Left ventricle myocardium inferior (tissue), 1 donor: ENCODE measurements at places on chromosomes 13 and 19. TPM values are rescaled to one million over a fixed set of nuclear protein-coding genes. Genes with fewer than 3 reads are reported as not detected.

Gene CEACAM4
- 0.25 TPM for total RNA-seq

Gene ZNF835
- 4.9 TPM for total RNA-seq

Gene ZNF606
- 13.7 TPM for total RNA-seq

DNA sequence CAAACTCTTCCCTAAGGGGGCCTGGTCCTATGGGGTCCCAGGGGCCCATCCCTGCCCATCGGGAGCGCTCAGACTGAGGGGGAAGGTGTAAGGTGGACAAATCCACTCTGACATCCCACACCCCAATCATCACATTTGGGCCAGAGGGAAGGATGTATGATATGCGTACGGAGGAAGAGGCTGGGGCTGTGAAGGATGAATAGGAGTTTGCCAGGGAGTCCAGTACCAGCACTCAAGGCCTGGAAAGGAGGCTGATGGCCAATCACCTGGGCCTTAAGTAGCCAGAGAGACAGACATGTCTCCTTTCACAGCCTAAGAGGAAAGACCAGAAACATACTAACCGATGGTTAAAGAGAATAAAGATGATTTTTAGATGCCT is 14.9 kb downstream of the TJP3 start:
- no peaks in the 10 kb centered on the region for H3K36me3 ChIP-seq
- peaks cover 25% of the 10 kb centered on the region for H3K4me1 ChIP-seq
- H3K27me3 ChIP-seq, result peaks cover 82% of the 10 kb centered on the region
- H3K27ac ChIP-seq, result no peak overlapping the region

DNA sequence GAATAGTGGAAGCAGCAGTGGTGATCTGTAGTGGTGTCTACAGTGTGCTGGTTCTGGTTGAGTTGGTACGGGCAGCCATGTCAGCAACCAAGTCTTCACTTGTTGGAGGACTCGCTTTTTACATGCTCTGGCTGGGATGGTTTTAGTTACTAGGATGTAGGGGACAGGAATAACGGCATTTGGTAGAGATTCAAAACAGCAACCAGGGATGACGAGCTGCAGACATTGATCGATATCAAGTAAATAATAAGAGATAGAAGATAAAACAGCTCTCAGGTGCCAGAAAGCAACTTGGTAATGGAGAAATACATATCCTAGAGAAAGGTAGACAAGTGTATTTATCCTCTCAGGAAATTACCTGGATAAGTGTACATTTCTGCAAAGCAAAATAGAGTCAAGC is 84.3 kb downstream of the PCCA start:
- no peak overlapping the region for H3K27ac ChIP-seq
- H3K4me1 ChIP-seq, result peaks cover 12% of the 10 kb centered on the region
- no peak for DNase-seq
- H3K27me3 ChIP-seq, result no peaks in the 10 kb centered on the region
- H3K36me3 ChIP-seq, result peaks cover 3% of the 10 kb centered on the region

- no peaks in the 10 kb centered on the region for H3K27me3 ChIP-seq
- H3K36me3 ChIP-seq, result no peaks in the 10 kb centered on the region
- no peak overlapping the region for H3K27ac ChIP-seq
These were observed 557.0 kb downstream of the SLITRK1 start for GRCh38 chr13:83325125-83325853.

DNA sequence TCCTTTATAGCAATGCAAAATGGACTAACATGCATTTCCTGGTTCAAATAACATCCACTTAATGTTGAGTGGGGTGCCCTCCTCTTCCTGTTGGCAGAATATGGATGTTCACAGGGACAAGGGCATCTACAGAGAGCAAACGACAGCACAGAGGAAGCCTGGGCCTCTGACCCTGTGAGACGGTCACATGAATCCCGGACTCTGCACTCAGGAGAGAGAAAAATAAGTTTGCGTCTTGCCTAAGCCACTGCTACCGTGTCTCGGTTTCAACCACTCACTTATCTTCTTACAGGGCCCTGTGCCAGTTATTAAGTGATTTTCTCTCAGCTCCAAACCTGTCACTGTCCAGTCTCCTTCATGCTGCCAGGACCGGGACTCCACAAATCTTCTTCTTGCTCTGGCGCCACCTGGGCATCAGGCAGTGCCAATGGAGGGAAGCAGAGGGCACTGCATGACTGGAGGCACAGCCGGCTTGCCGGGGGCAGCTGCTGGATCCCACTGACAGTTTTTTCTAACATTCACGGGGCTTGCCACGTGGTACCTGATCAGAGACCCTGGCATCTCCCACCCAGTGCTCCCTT is 11.8 kb downstream of the LIG1 start:
- H3K4me3 ChIP-seq, result no peak overlapping the region
- no peak for DNase-seq
- no peaks in the 10 kb centered on the region for H3K27me3 ChIP-seq

DNA sequence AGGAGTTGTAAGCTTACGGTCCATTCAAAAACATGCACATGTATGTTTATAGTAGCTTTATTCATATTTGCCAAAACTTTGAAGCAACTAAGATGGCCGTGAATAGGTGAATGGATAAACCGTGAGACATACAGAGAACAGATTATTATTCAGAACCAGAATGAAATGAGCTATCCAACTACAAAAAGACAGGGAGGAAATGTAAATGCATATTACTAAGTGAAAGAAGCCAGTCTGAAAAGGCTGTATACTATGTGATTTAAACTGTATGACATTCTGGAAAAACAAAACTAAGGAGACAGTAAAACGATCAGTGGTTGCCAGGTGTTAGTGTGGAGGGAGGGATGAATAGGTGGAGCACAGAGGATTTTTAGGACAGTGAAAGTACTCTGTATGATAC is 19.9 kb downstream of the NDFIP2 start:
- H3K27ac ChIP-seq, result no peak overlapping the region
- no peaks in the 10 kb centered on the region for H3K36me3 ChIP-seq
- no peak for DNase-seq
- H3K4me3 ChIP-seq, result no peak overlapping the region
- no peaks in the 10 kb centered on the region for H3K27me3 ChIP-seq

DNA sequence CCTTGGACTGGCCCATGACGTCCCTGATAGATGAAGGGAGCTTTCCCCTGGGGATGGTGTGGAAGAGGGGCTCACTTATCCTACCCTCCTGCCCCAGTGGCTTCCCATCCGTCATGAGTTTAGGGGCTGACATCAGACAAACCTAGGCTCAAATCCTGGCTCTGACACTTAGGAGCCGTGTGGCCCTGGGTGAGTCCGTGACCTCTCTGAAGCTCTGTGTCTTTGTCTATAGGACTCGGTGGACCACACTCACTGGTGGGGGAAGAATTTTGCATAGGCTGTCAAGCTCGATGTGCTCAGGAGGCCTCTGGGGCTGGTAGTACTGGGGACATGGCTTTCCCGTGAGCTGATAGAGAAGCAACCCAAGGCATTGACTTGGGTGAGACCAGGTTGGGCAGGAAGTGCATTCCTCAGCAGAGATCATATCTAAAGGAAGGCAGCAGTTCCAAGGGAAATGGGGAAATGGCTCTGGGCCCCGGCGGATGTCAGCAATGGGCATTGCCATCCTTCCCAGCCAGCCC is 17.4 kb upstream of the AP1M2 start:
- peak overlapping the region; percentile 98 for H3K27ac ChIP-seq
- H3K27me3 ChIP-seq, result no peaks in the 10 kb centered on the region
- peak overlapping the region; percentile 100 for H3K4me3 ChIP-seq

GRCh38 chr19:3262362-3262761 is 37.9 kb downstream of the CELF5 start:
- peaks cover 69% of the 10 kb centered on the region for H3K27me3 ChIP-seq
- no peaks in the 10 kb centered on the region for H3K4me1 ChIP-seq
- H3K27ac ChIP-seq, result no peak overlapping the region
- H3K4me3 ChIP-seq, result no peak overlapping the region
- no peaks in the 10 kb centered on the region for H3K36me3 ChIP-seq
- DNase-seq, result no peak

DNA sequence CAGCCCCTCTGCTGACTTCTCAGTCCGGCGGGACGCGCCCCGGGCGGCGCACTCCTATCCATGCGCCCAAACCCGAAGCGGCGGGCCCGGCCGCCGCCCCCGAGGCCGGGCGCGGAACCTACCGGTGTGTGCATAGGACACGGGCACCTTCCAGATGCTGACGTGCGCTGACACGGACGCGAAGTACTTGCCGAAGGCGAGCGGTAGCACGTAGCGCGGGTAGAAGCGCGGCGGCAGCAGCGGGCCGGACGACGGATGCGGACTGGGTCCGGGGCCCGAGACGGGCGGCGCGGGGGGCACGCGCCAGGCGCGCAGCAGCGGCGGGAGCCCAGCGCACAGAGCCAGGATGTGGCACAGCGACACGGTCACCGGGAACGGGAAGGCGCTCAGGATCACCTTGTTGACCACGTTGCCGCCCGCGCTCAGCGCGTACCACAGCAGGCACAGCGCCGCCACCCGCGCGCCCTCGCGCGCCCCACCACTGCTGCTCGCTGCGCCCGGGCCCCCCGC is 338 bp downstream of the SLC35E1 start:
- no peak for DNase-seq
- H3K4me1 ChIP-seq, result peaks cover 51% of the 10 kb centered on the region
- peak overlapping the region; percentile 93 for H3K27ac ChIP-seq

DNA sequence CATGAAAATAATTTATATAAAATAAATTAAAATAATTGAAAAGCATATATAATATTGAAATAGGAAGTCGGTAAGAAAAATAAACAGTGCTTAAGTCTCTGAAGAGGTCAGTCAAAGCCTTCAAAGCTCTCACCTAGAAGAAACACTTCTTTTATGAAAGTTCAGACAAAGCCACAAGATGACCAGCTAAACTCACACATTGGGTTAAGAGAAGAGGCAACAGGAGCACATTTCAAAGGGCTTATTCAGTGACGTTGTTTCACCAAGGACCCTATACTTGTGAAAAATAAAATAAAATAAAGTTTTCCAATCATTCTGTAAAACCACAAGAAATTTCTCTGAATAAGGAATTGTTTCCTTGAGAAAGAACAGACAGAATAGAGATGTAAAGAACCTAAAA is 2.5 kb upstream of the ITM2B start:
- H3K36me3 ChIP-seq, result no peaks in the 10 kb centered on the region
- no peaks in the 10 kb centered on the region for H3K27me3 ChIP-seq
- H3K27ac ChIP-seq, result peak overlapping the region; percentile 100
- H3K4me3 ChIP-seq, result no peak overlapping the region

GRCh38 chr19:17831419-17831888 is 10.1 kb upstream of the INSL3 start:
- H3K27me3 ChIP-seq, result peaks cover 98% of the 10 kb centered on the region
- H3K4me1 ChIP-seq, result no peaks in the 10 kb centered on the region
- no peak for DNase-seq
- no peaks in the 10 kb centered on the region for H3K36me3 ChIP-seq
- peak overlapping the region; percentile 21 for H3K4me3 ChIP-seq

- DNase-seq, result no peak
- H3K27me3 ChIP-seq, result no peaks in the 10 kb centered on the region
- H3K4me3 ChIP-seq, result no peak overlapping the region
- no peak overlapping the region for H3K27ac ChIP-seq
- H3K36me3 ChIP-seq, result no peaks in the 10 kb centered on the region
- no peaks in the 10 kb centered on the region for H3K4me1 ChIP-seq
These were observed 64.9 kb upstream of the HTR2A start for GRCh38 chr13:46961719-46962118.

GRCh38 chr19:47228168-47228936 is 2.6 kb downstream of the BBC3 start:
- H3K36me3 ChIP-seq, result peaks cover 14% of the 10 kb centered on the region
- H3K27ac ChIP-seq, result peak overlapping the region; percentile 100
- DNase-seq, result peak; percentile 52
- H3K4me1 ChIP-seq, result peaks cover 69% of the 10 kb centered on the region
- H3K4me3 ChIP-seq, result peak overlapping the region; percentile 99
